ENCODE measurements at places on chromosomes 5 and 9.

DNA sequence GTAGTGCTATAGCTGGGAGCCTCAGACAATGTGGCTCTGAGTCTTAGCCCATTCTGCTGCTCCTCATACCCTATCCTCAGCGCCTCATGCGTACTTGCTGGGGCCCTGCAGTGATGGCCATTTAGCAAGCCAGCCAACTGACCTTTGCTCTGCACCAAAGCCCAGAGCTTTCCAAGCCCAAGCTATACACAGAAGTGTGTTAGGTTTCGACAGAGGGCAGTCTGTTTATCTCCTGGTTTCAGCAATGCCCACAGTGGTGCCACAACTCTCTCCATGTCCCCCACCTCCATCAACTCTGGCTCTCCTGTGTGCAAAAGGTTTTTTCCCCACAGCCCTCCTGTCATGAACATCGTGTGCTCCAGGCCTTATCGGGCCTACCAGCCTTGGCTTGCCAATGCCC, 16.9 kb downstream of the GNG10 start:
- no peak for DNase-seq

GRCh38 chr9:23850242-23850689, 24.2 kb upstream of the ELAVL2 start:
- no peak for DNase-seq

GRCh38 chr9:32886021-32886420, 102.7 kb downstream of the TMEM215 start:
- no peak for DNase-seq

DNA sequence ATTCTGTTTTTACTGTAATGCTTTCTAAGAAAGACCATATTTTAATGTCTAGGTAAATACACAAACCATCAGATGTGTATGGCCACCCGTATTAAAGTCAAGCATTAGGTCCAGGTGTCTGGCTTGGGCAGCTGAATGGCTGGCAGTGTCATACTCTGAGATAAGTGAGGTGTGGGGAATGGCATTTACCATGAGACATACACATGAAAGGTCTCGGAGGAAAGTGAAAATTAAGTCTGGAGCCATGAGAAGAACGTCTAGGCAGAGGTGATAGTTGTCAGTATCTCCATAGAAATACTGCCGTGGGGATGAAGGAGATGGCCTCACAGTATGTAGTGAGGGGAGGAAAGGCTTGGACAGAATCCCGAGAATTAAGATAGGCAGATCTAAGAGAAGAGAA, 164.3 kb downstream of the TLE4 start:
- DNase-seq: no peak

- DNase-seq: no peak
These were observed 14.1 kb downstream of the TRIM7 start for GRCh38 chr5:181190711-181191525.

DNA sequence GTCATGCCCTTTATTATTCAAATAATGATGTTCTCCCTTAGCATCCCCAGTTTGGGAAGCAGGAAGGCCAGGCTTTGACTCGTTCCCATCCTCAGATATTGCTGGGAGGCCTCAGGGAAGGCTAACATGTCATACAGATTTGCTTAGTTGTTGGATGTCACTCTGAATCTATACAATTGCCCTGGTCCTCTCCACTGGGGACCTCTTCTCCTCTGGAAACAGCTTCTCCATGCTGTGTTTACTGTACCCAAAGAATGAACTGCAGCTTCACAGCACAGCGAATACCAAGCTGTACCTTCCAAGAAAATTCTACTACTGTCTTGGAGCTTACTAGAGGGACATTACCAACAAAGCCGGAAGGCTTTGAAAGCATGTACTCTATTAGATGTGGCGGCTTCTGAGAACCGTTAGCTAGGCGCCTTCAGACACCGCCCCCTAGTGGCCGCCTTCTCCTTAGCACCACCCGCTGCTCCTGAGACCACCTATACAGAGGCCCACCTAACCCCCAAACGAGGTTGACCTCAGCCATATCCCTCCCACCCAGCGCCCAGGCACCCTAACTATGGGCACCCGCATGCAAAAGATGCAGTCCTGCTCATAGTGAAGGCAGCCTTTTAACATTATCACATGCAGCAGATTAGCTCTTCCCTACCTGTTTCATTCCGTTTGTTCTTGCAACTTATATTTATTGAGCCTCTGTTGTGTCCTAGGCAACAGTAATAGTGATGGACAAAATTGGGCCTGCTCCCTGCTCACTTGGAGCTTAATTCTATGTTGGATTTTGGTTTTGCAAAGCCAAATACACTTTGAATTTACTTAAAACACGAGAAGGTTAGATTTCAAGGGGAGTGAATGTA, 34.9 kb upstream of the FOXI1 start:
- DNase-seq: no peak
